ENCODE measurements at places on chromosomes 12 and 14.
A peak's percentile ranks its signal among the peaks of the same experiment; 100 is the strongest.

GRCh38 chr12:50061946-50062686 is 4.7 kb downstream of the ASIC1 start:
- DNase-seq = no peak
- H3K4me3 ChIP-seq = no peak overlapping the region
- no peaks in the 10 kb centered on the region for H3K36me3 ChIP-seq

GRCh38 chr14:102490456-102490855 is 19.1 kb downstream of the ANKRD9 start:
- H3K27ac ChIP-seq = no peak overlapping the region
- H3K27me3 ChIP-seq = no peaks in the 10 kb centered on the region
- DNase-seq = no peak
- H3K36me3 ChIP-seq = peaks cover 2% of the 10 kb centered on the region
- H3K4me3 ChIP-seq = no peak overlapping the region

DNA sequence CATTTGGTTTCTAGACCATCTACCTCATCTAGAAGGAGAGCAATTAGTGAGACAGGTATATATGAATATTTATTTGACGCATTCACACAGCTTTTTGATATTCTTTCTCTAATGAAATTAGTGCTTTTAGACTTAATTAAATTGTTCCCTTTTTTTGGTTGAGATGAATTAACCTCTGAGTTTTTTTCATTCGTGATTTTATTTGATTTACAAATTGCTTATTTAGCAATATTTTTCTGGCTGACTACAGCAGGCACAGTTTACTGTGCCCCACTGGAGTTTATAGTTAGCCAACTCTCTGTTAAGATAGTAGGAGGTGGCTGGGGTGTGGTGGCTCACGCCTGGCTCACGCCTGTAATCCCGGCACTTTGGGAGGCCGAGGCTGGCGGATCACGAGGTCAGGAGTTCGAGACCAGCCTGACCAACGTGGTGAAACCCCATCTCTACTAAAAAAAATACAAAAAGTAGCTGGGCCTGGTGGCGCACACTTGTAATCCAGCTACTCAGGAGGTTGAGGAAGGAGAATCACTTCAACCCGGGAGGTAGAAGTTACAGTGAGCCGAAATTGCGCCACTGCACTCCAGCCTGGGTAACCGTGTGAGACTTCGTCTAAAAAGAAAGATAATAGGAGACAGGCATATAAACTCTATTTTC is 16.7 kb downstream of the MDM2 start:
- no peak overlapping the region for H3K27ac ChIP-seq
- no peak overlapping the region for H3K4me3 ChIP-seq
- H3K4me1 ChIP-seq = no peaks in the 10 kb centered on the region

DNA sequence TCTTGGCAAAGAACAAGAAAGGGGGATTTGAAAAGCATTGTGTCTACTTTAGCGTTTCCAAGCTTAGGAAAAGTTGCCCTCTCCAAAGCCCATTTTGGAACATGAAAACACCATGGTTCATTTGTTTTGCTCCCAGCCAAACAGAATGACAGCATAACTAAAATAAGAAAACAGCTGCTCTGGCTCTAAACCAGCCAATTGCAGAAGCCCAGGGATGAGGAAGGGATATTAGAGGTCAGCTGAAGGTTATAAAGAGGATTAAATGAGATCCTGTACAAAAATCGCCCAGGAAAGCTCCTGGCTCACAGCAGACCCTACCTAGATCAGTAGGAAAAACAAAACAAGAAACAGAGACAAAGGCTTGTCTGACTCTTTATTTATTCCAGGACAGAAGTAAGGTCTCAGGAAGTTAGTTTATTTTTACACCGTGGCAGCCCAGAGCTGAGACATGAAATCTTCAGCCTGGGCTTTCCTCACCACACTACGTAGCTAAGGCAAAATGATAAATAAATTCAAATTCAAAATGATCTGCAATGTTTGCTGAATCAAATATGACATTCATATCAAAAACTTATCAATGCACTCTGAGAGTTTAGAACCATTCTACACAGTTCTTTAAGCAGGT is 25.9 kb downstream of the SPX start:
- no peak for DNase-seq
- H3K4me3 ChIP-seq = no peak overlapping the region
- H3K4me1 ChIP-seq = no peaks in the 10 kb centered on the region
- H3K36me3 ChIP-seq = no peaks in the 10 kb centered on the region

GRCh38 chr12:125203145-125203765 is 138.0 kb downstream of the AACS start:
- no peaks in the 10 kb centered on the region for H3K4me1 ChIP-seq
- no peak overlapping the region for H3K4me3 ChIP-seq
- H3K27me3 ChIP-seq = no peaks in the 10 kb centered on the region
- H3K36me3 ChIP-seq = no peaks in the 10 kb centered on the region

DNA sequence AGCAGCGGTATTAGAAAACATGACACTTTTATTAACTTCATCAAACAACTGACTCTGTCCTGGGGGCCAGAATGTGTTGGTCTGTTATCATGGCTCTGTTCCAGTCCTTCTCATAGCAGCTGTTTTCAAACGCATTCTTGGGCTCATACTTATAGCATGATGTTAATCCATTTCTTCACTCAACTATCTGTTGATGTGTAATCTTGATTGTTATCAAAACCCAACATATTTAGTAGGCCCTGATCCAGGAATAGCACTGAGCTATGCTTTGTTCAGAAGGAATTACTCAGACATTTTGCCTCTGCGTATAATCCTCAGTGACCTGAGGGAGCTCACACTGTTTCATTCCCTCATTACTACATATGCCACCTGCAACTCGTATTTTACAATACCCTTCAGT is 315.9 kb downstream of the BMP4 start:
- no peak overlapping the region for H3K27ac ChIP-seq
- DNase-seq = no peak
- H3K4me3 ChIP-seq = no peak overlapping the region

DNA sequence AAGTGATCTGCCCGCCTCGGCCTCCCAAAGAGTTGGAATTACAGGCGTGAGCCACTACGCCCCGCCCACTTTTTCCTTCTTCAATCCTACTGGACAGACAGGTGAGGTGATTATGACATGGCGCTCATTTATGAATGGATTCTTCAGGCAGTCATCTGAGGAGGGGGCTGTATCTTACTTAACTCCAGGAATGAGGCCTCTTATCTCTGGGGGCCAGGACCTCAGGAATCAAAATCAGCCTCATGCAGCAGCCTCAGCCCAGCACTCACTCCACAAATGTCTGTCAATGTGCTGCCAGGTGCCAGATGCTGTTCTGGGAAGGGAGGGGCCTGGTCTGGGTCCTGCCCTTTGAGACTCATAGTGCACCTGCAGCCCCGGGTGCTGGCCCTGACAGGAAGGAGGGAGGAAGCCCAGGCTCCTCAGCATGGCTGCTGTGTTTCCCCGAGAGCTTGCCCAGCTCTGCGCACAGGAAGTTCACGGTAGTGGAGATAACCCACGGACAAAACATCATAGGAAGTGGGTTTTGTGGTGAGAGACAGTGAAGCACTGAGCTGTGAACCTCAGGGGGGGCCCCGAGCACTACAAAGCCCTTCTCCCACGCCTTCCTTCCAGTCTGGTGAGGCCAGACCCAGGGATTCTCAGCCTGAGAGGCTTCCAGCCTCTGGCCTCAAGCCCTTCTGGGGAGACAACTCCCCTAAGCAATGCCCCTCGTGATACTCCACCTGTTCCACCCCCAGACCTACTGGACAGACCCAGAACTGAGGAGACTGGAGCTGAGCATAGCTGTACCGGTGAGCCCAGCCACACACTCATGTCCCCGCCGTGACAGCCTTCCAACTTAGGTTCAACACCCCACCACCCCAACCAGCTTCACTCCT is 22.3 kb downstream of the GALNT6 start:
- H3K4me1 ChIP-seq = peaks cover 16% of the 10 kb centered on the region
- peaks cover under 1% of the 10 kb centered on the region for H3K27me3 ChIP-seq
- peak; percentile 89 for DNase-seq
- no peaks in the 10 kb centered on the region for H3K36me3 ChIP-seq
- H3K4me3 ChIP-seq = peak overlapping the region; percentile 54

- no peak for DNase-seq
- H3K27me3 ChIP-seq = no peaks in the 10 kb centered on the region
- peaks cover 2% of the 10 kb centered on the region for H3K4me1 ChIP-seq
- H3K36me3 ChIP-seq = no peaks in the 10 kb centered on the region
- no peak overlapping the region for H3K4me3 ChIP-seq
These were observed 72.1 kb upstream of the LMNTD1 start for GRCh38 chr12:25625146-25625545.

GRCh38 chr14:50037852-50038251 is 78.5 kb downstream of the VCPKMT start:
- no peaks in the 10 kb centered on the region for H3K27me3 ChIP-seq
- H3K4me1 ChIP-seq = peaks cover 23% of the 10 kb centered on the region
- H3K4me3 ChIP-seq = no peak overlapping the region
- peak overlapping the region; percentile 78 for H3K27ac ChIP-seq
- H3K36me3 ChIP-seq = no peaks in the 10 kb centered on the region

- H3K4me1 ChIP-seq = peaks cover 5% of the 10 kb centered on the region
- H3K4me3 ChIP-seq = no peak overlapping the region
- H3K27me3 ChIP-seq = no peaks in the 10 kb centered on the region
- H3K27ac ChIP-seq = no peak overlapping the region
- no peak for DNase-seq
These were observed 15.5 kb downstream of the SLC25A29 start for GRCh38 chr14:100290607-100291304.

DNA sequence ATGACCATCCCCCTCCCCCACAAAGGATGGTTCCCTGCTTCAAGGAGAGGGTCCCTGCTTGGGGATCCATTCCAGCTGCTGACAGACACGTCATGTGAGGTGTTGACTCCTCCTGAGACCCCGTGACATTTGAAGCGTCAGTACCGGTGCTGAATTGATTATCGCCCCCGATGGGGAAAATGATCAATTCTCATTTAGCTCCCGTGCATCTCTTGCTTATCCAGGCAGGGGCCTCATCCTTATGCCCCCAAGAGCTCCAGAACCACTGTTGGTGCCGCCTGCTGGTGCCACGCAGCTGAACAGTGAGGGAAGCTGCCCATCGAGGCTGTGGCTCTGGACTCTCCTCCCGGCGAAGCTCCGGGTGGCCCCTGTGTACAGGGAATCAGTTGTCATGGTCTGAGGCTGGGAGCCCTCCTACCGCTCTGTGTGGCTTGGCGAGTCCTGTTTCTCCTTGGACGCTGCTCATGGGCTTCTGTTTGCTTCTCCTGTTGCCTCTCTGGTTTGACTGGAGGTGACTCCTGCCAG is 4.6 kb downstream of the KIF26A start:
- H3K27ac ChIP-seq = no peak overlapping the region
- peaks cover 49% of the 10 kb centered on the region for H3K27me3 ChIP-seq
- no peaks in the 10 kb centered on the region for H3K36me3 ChIP-seq
- H3K4me3 ChIP-seq = no peak overlapping the region
- no peaks in the 10 kb centered on the region for H3K4me1 ChIP-seq
- no peak for DNase-seq

DNA sequence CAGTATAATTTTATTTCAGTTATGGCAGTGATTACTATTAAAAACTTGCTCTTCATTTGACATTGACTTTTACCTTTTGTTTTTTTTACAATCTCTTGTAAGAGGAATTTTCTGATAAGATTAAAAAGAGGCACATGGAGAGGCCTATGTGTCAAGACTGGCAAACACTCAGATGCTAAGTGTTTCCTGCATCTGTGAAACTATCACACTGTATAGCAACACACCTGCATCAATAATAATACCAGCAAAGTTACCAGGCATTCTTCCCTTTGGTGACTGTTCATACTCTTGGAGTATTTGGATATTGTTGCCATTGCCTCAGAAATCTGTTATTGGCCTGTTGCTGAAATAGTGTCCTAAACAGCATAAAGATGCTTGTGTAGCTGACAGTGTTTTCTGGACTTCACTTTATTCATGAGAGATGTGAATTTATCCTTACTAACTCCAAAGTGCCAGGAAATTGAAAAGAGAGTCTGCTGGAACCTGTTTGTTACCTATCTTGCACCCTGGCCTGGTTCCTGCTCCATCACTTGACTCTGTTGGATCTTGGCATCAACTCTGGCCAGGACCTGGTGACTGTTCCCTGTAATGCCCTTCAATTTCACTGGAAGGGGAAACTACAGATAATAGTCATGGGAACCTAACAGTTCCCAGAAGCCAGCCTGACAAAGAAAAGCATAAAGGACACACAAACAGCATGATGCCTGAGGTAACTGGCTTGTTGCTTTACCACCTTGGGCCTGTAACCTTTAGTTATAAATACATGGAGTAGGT is 19.8 kb downstream of the SLC16A7 start:
- no peak overlapping the region for H3K4me3 ChIP-seq
- no peaks in the 10 kb centered on the region for H3K4me1 ChIP-seq
- DNase-seq = no peak
- H3K36me3 ChIP-seq = peaks cover 17% of the 10 kb centered on the region
- H3K27me3 ChIP-seq = no peaks in the 10 kb centered on the region

- no peak for DNase-seq
- H3K4me3 ChIP-seq = no peak overlapping the region
- H3K4me1 ChIP-seq = peaks cover 29% of the 10 kb centered on the region
- no peaks in the 10 kb centered on the region for H3K27me3 ChIP-seq
- H3K36me3 ChIP-seq = no peaks in the 10 kb centered on the region
These were observed 56.3 kb downstream of the SLC4A8 start for GRCh38 chr12:51480978-51481377.

- H3K4me1 ChIP-seq = no peaks in the 10 kb centered on the region
- no peak overlapping the region for H3K27ac ChIP-seq
- peaks cover 11% of the 10 kb centered on the region for H3K36me3 ChIP-seq
- H3K4me3 ChIP-seq = no peak overlapping the region
- no peaks in the 10 kb centered on the region for H3K27me3 ChIP-seq
- no peak for DNase-seq
These were observed 44.6 kb downstream of the SFSWAP start for GRCh38 chr12:131755305-131756113.

DNA sequence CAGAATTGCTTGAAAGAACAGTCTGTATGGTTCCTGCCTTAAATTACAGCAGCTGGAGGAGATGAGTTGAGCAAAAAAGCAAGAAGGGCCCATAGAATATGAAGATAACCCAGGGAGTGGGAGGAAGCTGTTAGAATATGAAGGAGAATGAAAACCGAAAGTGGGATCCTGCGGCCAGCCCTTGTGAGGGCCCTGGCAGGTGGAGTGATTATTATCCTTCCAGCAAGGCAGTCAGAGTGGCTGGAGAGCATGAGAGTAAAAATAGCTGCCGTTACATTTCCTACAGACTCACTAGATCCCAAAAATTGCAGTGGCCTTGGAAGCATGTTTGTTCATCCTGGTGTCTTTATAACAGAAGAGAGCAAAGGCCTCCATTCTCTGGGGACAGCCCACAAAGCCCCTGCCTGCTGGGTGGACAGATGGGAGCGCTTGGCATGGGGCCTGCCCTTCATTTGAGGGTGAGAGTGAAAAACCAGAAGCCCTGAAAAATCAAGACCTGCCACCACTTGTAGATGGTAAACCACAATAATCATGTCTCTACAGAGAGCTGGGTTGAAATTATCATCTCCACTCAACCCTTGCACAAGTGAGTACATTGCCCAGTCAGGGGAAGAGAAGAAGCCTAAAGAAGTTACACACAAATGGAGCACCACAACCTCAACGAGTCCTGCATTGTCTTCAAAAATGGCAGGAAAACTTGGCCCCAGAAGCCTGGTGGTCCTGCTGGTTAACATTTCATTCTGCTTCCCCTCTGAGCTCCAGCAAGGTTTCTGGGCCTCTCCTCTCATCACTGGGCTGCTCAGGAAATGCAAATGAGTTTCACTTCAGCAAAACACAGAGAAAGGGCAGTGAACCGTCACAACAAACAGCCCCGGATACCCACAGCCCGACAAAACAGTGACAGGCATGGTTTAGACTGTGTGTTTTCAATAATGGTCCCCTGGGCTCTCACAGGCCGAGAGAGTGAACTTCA is 20.5 kb downstream of the ZDHHC22 start:
- peaks cover 65% of the 10 kb centered on the region for H3K4me1 ChIP-seq
- H3K36me3 ChIP-seq = no peaks in the 10 kb centered on the region
- peaks cover 21% of the 10 kb centered on the region for H3K27me3 ChIP-seq
- H3K27ac ChIP-seq = peak overlapping the region; percentile 77
- DNase-seq = peak; percentile 53
- no peak overlapping the region for H3K4me3 ChIP-seq

Measured in T-cell (primary cell).